ENCODE measurements at places on chromosomes 12 and 14. TPM values are rescaled to one million over a fixed set of nuclear protein-coding genes. Genes with fewer than 3 reads are reported as not detected.

The TAMALIN gene
- total RNA-seq = 0.56 TPM

The JPH4 gene
- total RNA-seq = not detected

The KLRD1 gene
- not detected for total RNA-seq

The SERPINA10 gene
- total RNA-seq = not detected

The KERA gene
- not detected for total RNA-seq

The LTB4R gene
- 3.2 TPM for total RNA-seq
